ENCODE measurements at places on chromosomes 6 and 20.

GRCh38 chr20:62627901-62628612 is 14.2 kb upstream of the SLCO4A1 start:
- no peak for DNase-seq

DNA sequence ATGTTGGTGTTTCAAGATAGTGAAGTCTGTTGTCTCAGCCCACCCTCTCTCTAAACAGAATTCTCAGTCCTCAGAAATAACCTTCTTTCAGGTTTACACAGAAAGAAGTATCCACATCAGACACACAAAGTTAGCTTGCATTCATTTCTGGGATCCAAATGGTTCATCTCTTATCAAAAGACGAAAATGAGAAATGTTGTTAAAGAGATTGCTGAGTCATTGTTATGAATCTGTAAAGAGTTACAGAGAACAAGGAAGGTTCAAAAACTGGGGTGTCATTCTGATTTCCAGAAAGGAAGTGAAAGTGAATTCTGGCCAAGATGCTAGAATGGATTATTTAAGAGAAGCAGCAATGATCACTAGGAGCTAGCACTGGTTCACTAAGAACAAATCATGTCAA is 90.5 kb upstream of the ATXN1 start:
- no peak for DNase-seq

DNA sequence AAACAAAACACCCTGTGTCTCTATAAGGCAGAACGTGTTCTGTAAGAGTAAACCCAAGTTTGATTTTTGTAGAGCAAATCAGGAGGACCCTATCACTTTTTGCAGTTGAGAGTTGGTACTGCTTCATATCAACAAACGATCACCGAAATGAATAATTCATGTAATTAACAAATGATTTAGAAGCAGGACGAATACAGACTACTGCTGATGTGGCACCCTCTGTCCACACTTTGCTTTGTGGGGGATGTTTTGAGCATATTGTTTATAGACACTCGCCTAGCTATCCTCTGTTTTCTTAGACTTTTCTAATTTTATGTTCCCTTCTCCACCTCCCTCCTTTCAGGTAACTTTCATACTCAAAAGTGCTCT is 1.5 kb downstream of the CD2AP start:
- DNase-seq = no peak

- no peak for DNase-seq
These were observed 48.4 kb upstream of the CDYL start for GRCh38 chr6:4727671-4728435.

- no peak for DNase-seq
These were observed 95.1 kb upstream of the MPC1 start for GRCh38 chr6:166477647-166478365.

DNA sequence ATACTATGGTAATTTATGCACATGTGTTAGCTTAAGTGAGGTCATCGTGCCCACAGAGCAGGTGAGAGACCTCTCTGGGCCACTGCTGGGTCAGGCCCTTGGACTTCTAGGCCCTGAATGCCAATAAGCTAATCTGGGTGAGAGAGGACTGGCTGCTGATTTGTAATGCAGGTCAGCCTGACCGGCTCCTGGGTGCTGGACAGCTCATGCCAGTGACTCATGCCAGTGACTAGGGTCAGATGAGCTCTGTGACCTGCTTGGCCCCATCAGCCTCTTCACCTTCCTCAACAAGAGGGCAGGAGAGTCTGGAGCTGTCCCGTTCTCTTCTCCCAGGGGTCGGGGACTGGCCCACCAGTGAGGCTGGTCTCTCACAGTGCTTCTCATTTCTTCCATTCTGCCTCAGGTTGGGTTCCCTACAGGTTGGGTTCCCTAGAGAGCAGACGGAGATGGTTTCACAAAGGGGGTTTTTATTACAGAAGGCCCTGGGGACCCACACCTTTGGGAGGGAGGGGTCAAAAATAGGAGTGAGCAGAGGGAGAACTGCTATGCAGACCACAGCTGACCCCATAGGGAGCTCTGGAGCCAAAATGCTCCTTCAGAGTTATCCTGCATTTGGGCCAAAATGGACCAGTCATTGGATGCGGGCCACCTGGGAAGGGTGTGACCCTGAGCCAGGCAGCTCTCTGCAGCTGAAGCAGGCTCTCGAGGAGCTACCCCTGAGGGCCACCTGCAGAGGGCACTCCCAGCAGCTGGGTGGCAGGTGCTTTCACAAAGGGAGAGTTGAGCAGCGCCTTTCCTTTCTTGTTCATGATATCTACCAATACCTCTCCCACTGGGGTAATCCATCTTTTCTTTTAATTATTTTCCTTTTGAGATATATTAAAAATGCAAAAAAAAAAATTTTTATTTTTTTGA is 2.2 kb upstream of the OXT start:
- DNase-seq = no peak

DNA sequence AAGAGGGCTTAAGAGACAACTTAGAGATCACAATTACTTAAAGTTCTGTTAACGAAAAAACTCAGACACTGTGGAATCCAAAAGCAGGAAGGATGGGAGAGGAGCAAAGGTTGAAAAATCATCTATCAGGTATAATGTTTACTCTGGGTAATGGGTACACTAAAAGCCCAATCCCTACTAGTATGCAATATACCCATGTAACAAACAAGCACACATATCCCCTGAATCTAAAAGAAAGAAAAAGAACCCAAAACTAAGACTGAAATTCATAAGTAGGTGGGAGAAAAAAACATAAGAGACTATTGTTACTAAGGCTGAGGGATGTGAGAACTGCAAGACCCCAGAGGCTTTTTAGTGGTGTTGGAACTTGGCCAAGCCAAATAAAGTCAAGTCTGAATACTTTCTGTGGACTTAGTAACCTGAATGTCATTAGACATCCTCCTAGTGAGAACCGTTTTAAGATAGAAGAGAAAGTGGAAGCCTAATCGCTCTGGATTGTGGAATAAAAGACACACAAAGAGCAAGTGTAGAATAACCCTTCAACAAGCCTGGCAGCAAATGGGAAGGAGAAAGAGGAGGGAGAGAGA is 189.4 kb upstream of the RNF217 start:
- no peak for DNase-seq

DNA sequence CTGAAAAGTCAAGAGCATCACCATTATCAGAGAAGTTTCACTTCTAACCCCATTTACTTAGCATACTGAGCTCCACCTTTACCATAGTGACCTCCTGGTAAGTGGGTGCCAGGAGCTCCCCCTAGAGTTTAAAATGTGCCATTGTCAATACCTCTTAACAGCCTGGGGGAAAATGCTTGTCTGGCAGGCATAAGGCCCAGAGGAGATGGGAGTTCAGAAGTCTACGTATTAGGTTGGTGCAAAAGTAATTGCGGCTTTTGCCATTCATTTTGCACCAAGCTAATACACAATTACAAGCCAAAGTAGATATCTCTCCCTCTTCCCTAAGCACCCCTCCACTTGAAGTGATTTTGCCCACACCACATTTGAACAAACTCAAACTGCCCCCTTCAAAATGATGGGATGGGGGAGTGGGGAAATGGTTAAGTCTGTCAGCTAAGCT is 919.0 kb downstream of the KIF16B start:
- no peak for DNase-seq

- no peak for DNase-seq
These were observed 952.9 kb upstream of the EPHA7 start for GRCh38 chr6:94372229-94372628.

GRCh38 chr6:155132617-155133016 is 131.2 kb upstream of the CLDN20 start:
- no peak for DNase-seq

- DNase-seq = no peak
These were observed 27.4 kb downstream of the KCNG1 start for GRCh38 chr20:50995506-50995905.

- DNase-seq = no peak
These were observed 157.2 kb upstream of the CARMIL1 start for GRCh38 chr6:25122001-25122400.

- no peak for DNase-seq
These were observed 2.1 kb downstream of the MBOAT1 start for GRCh38 chr6:20210158-20210557.

GRCh38 chr20:38460040-38460623 is 12.5 kb upstream of the RALGAPB start:
- no peak for DNase-seq

GRCh38 chr6:35311390-35312075 is 13.9 kb downstream of the DEF6 start:
- no peak for DNase-seq

GRCh38 chr6:38445336-38445735 is 194.4 kb downstream of the BTBD9 start:
- DNase-seq = no peak

- DNase-seq = no peak
These were observed 40.2 kb downstream of the EYA2 start for GRCh38 chr20:46934746-46935287.

DNA sequence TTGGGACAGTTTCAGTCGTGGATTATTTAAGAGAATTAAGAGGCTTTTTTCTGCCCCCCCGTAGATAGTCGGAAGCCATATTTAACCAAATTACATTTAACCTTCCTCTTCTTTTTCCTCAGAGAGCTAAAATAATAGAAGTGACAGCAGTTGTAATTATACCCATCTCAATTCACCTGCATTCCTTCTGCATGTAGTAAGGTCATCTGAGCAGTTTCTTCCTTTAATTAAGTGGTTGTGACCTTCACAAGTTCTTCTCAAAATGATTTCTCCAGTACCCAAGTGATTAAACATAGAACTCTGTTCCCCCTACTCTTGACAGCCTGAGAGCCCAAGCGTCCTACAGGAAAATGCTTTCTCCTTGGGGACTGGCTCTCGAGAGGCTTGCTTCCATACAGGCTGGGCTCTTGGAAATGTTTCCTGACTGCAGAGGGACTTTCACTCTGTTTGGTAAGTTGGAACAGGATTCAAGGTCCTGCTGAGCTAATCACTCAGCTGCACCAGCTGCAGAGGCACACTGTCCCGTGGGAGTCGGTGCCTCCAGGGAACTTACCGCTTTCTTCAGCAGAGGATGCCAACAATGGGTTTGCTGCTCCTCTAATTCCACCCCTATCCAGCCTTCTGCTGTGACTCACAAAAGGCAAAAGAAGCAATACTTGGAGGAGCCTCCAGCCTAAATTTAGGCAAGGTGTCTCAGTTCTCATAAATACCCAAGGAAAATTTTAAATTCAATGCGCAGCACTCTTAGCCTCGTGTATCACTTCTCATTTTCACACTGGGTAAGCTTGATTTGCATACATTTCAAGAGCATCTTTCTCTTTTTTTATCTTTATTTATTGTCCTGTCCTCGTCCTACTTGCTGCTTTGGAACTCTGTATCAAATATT is 414.9 kb downstream of the KIF16B start:
- no peak for DNase-seq

DNA sequence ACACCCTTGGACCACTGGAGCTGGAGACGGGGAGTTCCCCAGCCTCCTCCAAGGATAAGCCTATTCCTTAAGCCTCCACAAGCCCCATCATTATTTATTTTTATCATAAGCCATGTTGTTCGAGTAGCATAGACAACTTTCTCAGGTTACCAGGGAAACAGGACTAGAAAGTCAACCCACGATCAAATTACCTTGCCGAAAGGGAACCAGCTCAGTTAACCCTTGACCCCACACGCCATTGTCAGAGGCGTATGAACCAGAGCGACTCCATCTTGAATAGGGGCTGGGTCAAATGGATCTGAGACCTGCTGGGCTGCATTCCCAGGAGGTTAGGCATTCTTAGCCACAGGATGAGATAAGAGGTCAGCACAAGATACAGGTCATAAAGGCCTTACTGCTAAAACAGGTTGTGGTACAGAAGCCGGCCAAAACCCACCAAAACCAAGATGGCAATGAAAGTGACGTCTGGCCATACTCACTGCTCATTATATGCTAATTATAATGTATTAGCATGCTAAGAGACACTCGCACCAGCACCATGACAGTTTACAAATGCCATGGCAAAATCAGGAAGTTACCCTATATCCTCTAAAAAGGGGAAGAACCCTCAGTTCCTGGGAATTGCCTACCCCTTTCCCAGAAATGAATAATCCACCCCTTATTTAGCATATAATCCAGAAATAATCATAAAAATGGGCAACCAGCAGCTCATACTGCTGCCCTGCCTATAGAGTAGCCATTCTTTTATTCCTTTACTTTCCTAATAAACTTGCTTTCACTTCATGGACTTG is 22.4 kb downstream of the SYNJ2 start:
- DNase-seq = no peak

All from stimulated activated effector memory CD8-positive, alpha-beta T cell treated with anti-CD3 and anti-CD28 coated beads, Interleukin-12 subunit alpha, Interleukin-12 subunit beta, amount 100 ng/mL, for 72 hours (primary cell).